Pulmonary artery endothelial cell (primary cell): ENCODE measurements at places on chromosomes 6 and 20. TPM values are rescaled to one million over a fixed set of nuclear protein-coding genes. Genes with fewer than 3 reads are reported as not detected.

EEF1E1 gene
- total RNA-seq, result 76.2 and 107 TPM in 2 replicates

KIAA1755 gene
- 0.07 TPM in 2 replicates for total RNA-seq

PDE7B gene
- total RNA-seq, result 42.5 and 48.0 TPM in 2 replicates

AIF1 gene
- not detected in 2 replicates for total RNA-seq

MYB gene
- 0.13 and 0.18 TPM in 2 replicates for total RNA-seq

AVP gene
- total RNA-seq, result not detected in 2 replicates

COL9A1 gene
- total RNA-seq, result not detected in 2 replicates

SIRPD gene
- total RNA-seq, result not detected in 2 replicates

FAM210B gene
- 51.9 and 56.0 TPM in 2 replicates for total RNA-seq

MRPS10 gene
- 65.6 and 67.7 TPM in 2 replicates for total RNA-seq

PRDM1 gene
- total RNA-seq, result 0.04 and 1.5 TPM in 2 replicates

CYB5R4 gene
- 4.4 and 8.6 TPM in 2 replicates for total RNA-seq

TCP11 gene
- 0.13 and 0.18 TPM in 2 replicates for total RNA-seq

SLC23A2 gene
- 11.0 and 13.4 TPM in 2 replicates for total RNA-seq

LY6G6C gene
- total RNA-seq, result not detected in 2 replicates

FAM83D gene
- 19.3 and 57.1 TPM in 2 replicates for total RNA-seq

ZBP1 gene
- total RNA-seq, result not detected in 2 replicates

MCCD1 gene
- not detected in 2 replicates for total RNA-seq

TTLL9 gene
- total RNA-seq, result 0.04 and 0.07 TPM in 2 replicates

TXLNB gene
- 0.07 and 0.21 TPM in 2 replicates for total RNA-seq

SPTLC3 gene
- 0.40 and 0.71 TPM in 2 replicates for total RNA-seq

WFDC5 gene
- total RNA-seq, result not detected in 2 replicates

SLC25A27 gene
- total RNA-seq, result 0.66 and 1.9 TPM in 2 replicates

GGTLC1 gene
- not detected in 2 replicates for total RNA-seq

IP6K3 gene
- total RNA-seq, result not detected in 2 replicates

ULBP1 gene
- 0.11 and 0.20 TPM in 2 replicates for total RNA-seq

PRICKLE4 gene
- total RNA-seq, result 0.67 and 1.1 TPM in 2 replicates

MUC22 gene
- not detected in 2 replicates for total RNA-seq
